ENCODE measurements at places on chromosomes 16 and 17. TPM values are rescaled to one million over a fixed set of nuclear protein-coding genes. Genes with fewer than 3 reads are reported as not detected.
A peak's percentile ranks its signal among the peaks of the same experiment; 100 is the strongest.

CRYM gene
- total RNA-seq, result 70.0 TPM

KRT222 gene
- total RNA-seq, result not detected

NAA60 gene
- total RNA-seq, result 47.0 TPM

- DNase-seq, result no peak
These were observed 8.9 kb upstream of the TMEM220 start for GRCh38 chr17:10738521-10739258.

DNA sequence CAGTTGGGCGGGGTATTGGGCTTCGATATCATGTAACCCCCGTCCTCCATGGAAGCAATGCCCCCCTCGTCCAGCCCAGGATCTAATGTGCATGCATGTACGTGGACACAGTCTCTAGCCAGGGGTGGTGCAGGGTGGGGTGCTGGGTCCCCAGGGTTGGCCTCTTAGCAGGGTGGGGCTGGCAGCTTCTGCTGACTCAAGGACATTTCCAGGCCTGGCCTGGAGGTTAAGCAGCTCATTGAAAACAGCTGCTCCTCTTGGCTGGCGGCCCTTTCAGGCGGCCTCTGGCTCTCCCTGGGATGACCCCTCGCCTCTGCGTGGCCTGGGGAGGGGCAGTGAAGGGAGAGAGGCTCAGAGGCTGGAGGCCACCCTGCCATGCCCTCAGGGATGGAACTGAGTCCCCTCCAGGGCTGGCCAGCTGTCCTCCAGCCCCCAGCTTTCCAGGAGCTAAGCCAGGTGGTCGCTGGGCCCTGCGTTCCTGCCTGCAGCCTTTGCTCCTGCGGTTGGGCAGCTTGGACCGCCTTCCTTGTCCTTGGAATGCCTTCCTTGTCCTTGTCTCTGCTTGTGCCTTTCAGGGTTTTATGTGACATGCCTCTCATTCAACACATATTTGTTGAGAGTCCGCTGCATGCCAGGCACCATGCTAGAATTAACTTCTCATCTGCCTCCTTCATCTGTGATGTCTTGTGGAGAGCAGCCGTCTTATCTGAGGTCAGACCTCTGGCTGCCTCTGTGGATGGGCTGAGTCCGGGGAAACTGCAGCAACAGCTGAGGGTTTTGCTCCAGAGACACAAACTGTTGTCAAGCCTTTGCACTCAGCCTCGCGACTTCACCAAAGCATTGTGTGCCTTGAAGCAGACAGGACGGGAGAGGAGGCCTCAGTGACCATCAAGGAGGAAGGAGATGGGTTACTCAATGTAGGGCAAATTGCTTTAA lies 26.6 kb downstream of the MRC2 start:
- DNase-seq, result peak; percentile 92

PRRT2 gene
- total RNA-seq, result 3.3 TPM

GOSR1 gene
- total RNA-seq, result 29.7 TPM

- DNase-seq, result peak; percentile 53
These were observed 1.0 kb upstream of the SALL1 start for GRCh38 chr16:51151961-51152663.

- peak; percentile 90 for DNase-seq
These were observed 57.0 kb downstream of the ABR start for GRCh38 chr17:1122533-1123392.

- DNase-seq, result peak; percentile 99
These were observed at the start of gene PER1 for GRCh38 chr17:8152112-8152775. Gene PER1 (minus strand): TSS chr17:8152404. CDS start chr17:8150706, 1,698 bp downstream.

- DNase-seq, result no peak
These were observed 27.2 kb downstream of the MOSMO start for GRCh38 chr16:22035153-22035552.

- no peak for DNase-seq
These were observed 23.5 kb upstream of the TOB1 start for GRCh38 chr17:50889528-50890118.

DNA sequence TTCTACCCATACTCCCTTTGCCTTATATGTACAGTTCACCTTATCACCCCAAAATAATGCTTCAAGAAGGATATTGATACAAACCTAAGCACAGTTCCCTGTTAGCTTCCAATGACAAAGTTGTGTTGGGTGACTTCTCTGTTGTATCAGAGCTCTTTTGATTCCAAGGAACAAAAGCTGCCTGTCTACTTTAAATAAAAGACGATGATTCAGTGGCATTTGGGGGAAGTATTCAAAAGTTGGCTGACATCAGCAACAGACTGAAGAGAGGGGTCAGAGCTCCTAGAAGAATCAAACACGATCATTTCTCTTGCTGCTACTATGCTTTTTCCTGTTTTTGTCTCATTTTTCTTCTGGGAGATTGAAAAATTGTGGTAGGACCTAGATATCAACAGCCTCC lies 69.4 kb upstream of the CA10 start:
- DNase-seq, result no peak

SAP30BP gene
- 40.0 TPM for total RNA-seq

GRCh38 chr17:79412110-79412509 lies 198.7 kb downstream of the RBFOX3 start:
- DNase-seq, result no peak

INO80E gene
- 28.0 TPM for total RNA-seq

DNA sequence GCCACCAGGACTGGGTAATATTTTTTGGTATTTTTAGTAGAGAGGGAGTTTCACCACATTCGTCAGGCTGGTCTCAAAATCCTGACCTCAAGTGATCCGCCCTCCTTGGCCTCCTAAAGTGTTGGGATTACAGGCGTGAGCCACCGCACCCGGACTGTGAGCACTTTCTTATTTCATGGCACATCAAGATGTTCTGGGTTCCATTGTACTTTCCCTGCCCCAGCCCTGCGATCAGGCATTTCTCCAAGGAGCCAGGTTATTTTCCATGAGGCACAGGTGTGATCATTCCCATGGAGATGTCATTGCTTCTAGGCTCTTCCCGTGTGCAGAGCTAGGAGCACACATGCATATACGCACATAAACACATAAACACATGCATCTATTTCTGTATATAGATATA lies 2.6 kb upstream of the ANKRD40CL start:
- DNase-seq, result no peak

CLEC19A gene
- not detected for total RNA-seq

GRCh38 chr17:75720656-75721462 lies at the start of gene ITGB4:
Gene ITGB4 (plus strand): TSS chr17:75721459. CDS start chr17:75724704, 3,245 bp downstream.
- peak; percentile 60 for DNase-seq

DNA sequence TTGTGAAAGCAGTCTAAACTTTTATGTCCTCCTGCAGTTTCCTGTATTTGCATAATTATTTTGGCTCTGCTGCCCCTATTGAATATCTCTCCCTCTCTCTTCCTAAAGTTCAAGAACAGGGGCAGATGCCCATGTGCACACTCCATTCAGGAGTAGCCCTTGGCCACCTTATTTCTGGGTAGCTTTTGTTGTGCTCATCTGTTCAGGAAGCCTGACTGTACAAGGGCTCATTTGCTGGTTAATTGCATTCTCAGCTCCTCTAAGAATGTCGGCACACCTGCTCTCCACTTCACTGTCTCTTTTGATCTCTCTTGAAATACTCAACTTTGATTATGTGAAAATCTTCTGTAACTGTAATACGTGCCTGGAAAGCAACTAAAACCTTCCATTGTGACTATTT lies 1378.8 kb upstream of the CDH8 start:
- no peak for DNase-seq

Measured in Right ventricle myocardium superior (tissue), 1 donor.